ENCODE measurements at places on chromosomes 12 and 14. TPM values are rescaled to one million over a fixed set of nuclear protein-coding genes. Genes with fewer than 3 reads are reported as not detected.
A peak's percentile ranks its signal among the peaks of the same experiment; 100 is the strongest.

DNA sequence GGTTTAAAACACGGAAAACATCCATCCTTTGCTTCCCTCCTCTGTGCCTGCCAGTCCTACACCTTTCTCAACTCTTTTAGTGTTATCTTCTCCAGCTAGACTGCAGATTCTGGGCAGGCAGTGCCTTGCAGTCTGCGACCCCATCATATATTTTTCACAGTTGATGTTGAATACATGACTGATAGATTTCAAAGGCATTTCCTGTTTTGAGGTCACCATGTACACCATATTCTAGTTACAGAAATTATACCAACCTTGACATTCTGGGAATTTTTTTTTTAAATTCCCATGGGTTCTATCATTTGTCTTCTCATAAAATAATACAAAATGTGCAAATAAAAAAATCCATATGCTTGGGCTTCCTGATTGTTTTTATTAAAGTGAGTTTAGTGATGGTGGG, 16.6 kb downstream of the SOCS2 start:
- no peak overlapping the region for H3K4me3 ChIP-seq
- peaks cover 9% of the 10 kb centered on the region for H3K27me3 ChIP-seq
- peaks cover 11% of the 10 kb centered on the region for H3K4me1 ChIP-seq
- H3K36me3 ChIP-seq, result no peaks in the 10 kb centered on the region
- no peak for DNase-seq
- no peak overlapping the region for H3K27ac ChIP-seq

DNA sequence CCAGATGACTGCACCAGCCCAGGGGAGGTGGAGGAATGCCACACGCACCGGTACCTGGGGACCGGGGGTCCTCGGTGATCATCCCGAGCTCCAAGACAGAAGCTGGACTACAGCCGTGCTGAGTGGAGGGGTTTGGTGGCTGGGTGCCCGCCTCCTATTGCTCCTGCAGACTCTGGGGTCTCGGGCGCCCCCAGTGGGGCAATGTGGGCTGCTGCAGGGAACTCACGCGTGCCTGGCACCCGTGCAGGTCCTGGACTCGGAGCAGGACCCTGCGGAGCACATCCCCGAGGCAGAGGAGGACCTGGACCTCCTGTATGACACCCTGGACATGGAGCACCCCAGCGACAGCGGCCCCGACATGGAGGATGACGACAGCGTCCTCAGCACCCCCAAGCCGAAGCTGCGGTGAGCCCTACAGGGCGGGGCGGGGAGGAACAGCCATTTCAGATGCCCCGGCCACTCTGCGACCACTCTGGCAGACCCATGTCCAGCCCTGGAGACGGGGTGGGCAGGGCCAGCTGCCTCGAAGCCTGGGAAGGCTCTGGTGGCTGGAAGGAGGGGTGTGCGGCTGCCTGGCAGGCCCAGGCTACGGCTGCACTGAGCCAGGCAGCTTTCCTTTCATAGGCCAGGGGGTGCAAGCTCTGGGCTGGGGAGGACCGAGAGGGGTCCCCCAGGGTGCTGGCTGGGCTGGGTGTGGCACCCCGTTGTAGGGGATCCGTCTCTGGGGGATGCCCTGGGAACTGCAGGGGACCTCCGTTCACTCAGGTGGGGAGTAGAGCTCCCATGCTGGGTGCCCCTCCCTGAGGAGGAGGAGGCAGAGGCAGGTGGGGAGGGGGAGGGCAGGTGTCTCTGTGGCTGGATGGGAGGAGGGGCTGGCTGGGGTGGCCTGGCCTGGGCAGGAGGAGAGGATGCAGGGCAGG, 21.6 kb upstream of the TEX22 start:
- H3K36me3 ChIP-seq, result peaks cover 23% of the 10 kb centered on the region
- no peak overlapping the region for H3K4me3 ChIP-seq
- H3K27me3 ChIP-seq, result no peaks in the 10 kb centered on the region
- H3K27ac ChIP-seq, result no peak overlapping the region
- no peak for DNase-seq
- H3K4me1 ChIP-seq, result no peaks in the 10 kb centered on the region

GRCh38 chr12:123267335-123267920, 4.2 kb downstream of the CDK2AP1 start:
- no peaks in the 10 kb centered on the region for H3K27me3 ChIP-seq
- peaks cover 12% of the 10 kb centered on the region for H3K4me1 ChIP-seq
- peak overlapping the region; percentile 26 for H3K27ac ChIP-seq
- H3K4me3 ChIP-seq, result no peak overlapping the region
- H3K36me3 ChIP-seq, result no peaks in the 10 kb centered on the region

DNA sequence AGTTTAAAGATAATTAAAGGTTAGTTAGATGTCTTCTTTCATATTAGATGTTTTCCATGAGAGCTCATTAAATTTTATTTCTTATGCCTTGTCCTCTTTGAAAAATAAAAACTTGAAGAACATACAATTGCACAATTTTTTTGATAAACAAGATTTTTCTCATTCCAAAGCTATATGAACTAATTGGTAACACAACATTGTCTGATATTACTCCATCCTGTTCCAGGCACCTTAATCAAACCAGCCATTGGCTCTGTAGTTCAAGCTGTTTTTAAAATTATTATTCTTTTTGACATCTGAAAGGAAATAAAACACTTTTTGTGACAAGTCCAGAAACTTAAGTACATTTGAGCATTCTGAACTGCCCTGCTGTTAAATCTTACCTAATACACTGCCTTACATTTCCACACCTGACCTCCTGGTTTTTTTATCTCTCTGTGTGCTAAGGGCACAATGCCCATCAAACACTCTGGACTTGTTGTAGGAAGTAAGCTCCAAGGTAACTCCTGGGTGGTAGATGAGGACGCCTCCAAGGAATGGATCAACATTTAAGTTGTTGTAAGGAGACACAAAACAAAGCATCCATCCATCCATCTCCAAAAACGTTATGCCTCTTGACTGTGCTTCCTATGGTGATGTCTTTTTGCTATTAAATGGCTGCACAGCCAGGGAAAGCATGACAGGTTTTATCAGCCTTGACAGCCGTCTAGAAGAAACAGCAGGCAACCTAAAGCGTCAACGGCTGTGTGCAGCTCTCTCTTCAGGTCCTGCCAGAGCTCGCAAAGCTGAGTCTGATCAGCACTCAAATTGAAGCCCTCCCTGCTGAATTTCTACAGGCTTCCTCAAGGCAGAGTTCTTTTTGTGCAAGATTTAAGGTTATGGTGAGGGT, 449.9 kb upstream of the FLRT2 start:
- no peak overlapping the region for H3K4me3 ChIP-seq
- H3K36me3 ChIP-seq, result no peaks in the 10 kb centered on the region
- H3K27ac ChIP-seq, result no peak overlapping the region
- H3K4me1 ChIP-seq, result no peaks in the 10 kb centered on the region

DNA sequence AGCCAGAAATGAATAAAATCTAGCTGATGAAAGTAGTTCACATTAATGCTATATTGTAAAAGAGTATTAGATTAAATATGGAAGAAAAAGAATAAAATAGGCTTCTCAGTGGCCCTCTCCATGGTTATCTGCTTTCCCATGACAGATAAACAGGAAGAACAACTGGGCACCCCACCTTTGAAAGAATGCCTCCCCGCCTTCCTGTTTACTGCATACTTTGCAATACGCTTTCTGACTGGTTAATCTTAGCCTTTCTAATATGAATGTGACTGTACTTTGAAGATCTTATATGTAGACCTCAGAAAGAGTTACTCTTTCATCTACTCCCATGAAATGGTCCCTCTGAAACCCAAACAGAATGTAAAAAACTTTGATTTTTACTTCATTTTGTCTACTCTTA, 34.1 kb upstream of the DAAM1 start:
- DNase-seq, result no peak
- peaks cover 5% of the 10 kb centered on the region for H3K4me1 ChIP-seq
- H3K27ac ChIP-seq, result no peak overlapping the region

- no peak overlapping the region for H3K4me3 ChIP-seq
- peaks cover 4% of the 10 kb centered on the region for H3K36me3 ChIP-seq
- DNase-seq, result no peak
- no peak overlapping the region for H3K27ac ChIP-seq
- H3K4me1 ChIP-seq, result no peaks in the 10 kb centered on the region
These were observed 50.9 kb downstream of the RFLNA start for GRCh38 chr12:124345795-124346194.

DNA sequence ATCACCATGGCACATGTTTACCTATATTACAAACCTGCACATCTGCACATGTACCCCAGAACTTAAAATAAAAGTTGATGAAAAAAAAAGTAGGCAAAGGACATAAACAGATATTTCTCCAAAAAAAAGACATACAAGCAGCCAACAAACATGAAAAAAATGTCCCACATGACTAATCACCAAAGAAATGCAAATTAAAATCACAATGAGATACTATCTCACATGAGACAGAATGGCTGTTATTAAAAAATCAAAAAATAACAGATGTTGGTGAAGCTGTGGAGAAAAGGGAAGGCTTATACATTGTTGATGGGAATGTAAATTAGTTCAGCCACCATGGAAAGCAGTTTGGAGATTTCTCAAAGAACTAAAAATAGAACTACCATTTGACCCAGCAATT, 68.0 kb upstream of the FAR2 start:
- no peaks in the 10 kb centered on the region for H3K36me3 ChIP-seq
- no peaks in the 10 kb centered on the region for H3K27me3 ChIP-seq
- DNase-seq, result no peak
- no peak overlapping the region for H3K4me3 ChIP-seq
- no peak overlapping the region for H3K27ac ChIP-seq
- no peaks in the 10 kb centered on the region for H3K4me1 ChIP-seq

DNA sequence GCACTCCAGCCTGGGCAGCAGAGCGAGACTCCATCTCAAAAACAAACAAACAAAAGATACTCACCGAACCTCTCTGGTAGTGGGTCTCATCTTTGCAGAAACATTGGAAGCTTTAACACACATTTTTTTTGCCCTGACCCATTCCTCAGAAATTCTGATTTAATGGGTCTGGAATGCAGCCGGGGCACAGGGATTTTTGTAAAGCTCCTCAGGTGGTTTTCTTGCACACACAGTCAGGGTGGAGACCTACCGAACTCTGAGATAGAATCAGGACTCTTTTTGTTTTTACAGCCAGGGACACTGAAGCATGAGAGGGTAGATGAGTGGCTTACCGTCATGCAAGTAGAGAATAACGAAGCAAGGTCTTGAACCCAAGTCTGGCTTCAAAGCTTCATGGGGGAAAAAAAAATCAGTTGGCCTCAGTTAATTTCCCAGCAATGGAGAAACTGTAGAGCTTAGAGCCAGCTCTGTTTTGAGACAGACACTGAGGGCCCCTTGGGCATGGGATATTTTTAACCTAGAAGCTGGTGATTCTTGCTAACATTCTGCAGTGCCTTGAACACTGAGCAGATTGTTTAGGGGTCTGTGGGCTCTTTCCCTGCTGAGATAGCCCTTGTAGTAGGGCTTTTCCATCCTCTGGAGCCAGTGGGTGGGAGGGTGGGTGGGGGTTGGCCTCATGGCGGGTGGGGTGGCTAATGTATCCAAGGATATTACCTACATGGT, 4.8 kb downstream of the RNU4-2 start:
- peaks cover 17% of the 10 kb centered on the region for H3K4me1 ChIP-seq
- H3K36me3 ChIP-seq, result no peaks in the 10 kb centered on the region
- no peak overlapping the region for H3K4me3 ChIP-seq
- H3K27me3 ChIP-seq, result no peaks in the 10 kb centered on the region
- DNase-seq, result no peak

GRCh38 chr12:120999191-121000120, 16.8 kb downstream of the C12orf43 start:
- no peak for DNase-seq
- no peak overlapping the region for H3K4me3 ChIP-seq
- no peaks in the 10 kb centered on the region for H3K4me1 ChIP-seq
- peaks cover 6% of the 10 kb centered on the region for H3K27me3 ChIP-seq

- no peak overlapping the region for H3K4me3 ChIP-seq
- no peak for DNase-seq
- no peaks in the 10 kb centered on the region for H3K27me3 ChIP-seq
- no peaks in the 10 kb centered on the region for H3K4me1 ChIP-seq
- H3K27ac ChIP-seq, result no peak overlapping the region
- no peaks in the 10 kb centered on the region for H3K36me3 ChIP-seq
These were observed 322.4 kb upstream of the CLEC14A start for GRCh38 chr14:38578278-38578681.

DNA sequence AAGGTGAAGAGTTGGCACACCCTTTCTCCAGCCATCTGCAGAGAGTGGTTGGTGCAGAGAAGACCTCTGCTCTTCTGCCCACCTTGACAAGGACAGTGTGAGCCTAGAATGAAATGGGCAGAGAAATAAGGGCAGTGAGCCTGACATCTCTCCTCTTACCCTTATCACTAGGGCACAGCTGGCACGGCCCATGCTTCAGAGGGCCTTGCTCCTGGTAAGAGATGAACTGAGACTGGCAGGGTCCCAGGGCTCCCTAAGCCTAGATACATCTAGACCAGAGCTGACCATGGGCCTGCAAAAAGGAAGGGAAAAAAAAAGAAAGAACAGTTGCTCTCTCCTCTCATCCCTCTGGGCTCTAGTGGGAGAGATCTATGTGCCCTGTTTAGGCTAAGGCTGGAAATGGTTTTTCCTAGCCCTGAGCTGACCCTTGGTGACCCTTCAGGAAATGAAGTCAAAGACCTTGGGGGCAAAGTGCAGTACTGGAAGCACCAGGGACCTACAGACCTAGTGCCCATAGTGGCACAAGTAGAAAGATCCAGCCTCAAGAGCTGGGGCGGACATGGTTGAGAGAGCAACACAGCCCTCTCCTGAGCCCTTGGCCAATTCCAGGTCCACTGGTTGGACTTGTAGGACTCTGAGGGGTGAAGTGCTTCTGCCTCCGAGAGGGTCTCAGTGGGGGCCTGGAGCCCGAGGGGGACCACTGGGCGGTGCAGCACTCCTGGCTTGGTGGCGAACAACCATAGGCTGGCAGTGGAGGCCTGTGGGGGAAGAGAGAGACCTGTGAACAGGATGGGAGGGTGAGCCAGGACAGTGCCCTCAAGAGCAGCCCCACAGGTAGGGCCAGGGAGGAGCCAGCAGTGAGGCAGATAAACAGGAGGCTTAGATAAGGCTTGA, 22.0 kb downstream of the PRPF40B start:
- H3K27ac ChIP-seq, result no peak overlapping the region
- no peak for DNase-seq
- no peak overlapping the region for H3K4me3 ChIP-seq

DNA sequence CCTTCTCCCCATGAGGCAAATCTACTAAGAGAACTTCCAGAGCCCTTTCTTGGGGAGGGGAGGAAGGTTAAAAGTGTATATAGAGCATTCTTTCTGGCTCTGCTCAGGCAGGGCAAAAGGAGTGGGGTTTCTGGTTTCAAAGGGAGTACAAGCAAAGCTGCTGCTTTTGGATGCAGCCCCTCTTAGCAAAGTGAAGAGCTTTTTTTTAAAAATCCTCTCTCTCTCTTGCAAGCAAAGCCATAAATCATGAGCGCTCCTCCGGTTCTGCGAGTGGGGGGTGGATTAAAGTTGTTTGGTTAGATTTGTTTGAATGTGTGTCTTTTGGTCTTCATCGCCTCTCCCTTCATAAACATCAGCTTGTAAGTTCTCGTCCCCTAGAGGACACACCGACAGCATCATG, 546.6 kb upstream of the TBX3 start:
- H3K4me3 ChIP-seq, result no peak overlapping the region
- no peak overlapping the region for H3K27ac ChIP-seq
- H3K27me3 ChIP-seq, result no peaks in the 10 kb centered on the region
- no peaks in the 10 kb centered on the region for H3K4me1 ChIP-seq
- no peak for DNase-seq
- H3K36me3 ChIP-seq, result no peaks in the 10 kb centered on the region

The INHBE gene
- total RNA-seq, result not detected

The WNT5B gene
- total RNA-seq, result 4.5 TPM

The PLXNC1 gene
- total RNA-seq, result 55.9 TPM

The RNASE7 gene
- total RNA-seq, result not detected
